Lower lobe of right lung (tissue), 2 donors: ENCODE measurements at places on chromosomes 1 and 21. TPM values are rescaled to one million over a fixed set of nuclear protein-coding genes. Genes with fewer than 3 reads are reported as not detected.

DNA sequence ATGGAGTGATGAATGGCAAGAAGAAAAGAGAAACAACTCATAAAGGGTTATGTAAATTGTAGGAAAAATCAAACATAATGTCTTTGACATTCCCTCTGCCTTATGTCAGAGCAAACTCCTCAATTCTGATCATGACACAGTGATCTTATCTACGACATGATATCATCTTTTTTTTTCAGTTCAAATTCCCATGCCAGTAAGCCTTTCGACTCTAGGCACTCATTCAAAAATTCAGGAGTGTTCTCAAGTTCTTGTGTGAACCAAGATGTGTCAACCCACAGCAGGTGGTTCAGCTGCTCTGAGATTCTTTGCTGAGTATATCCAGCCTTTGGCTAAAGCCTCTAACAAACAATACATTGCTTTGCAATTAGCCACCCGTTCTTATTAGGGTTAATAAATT lies 97.1 kb upstream of the ESRRG start:
- no peak for DNase-seq

Gene KCNK2
- total RNA-seq, result not detected

Gene RUNX3
- 13.1 TPM for total RNA-seq

Gene TMPRSS3
- 3.8 TPM for total RNA-seq

- DNase-seq, result no peak
Observed at GRCh38 chr1:116255486-116256285, 117.4 kb upstream of the ATP1A1 start.

DNA sequence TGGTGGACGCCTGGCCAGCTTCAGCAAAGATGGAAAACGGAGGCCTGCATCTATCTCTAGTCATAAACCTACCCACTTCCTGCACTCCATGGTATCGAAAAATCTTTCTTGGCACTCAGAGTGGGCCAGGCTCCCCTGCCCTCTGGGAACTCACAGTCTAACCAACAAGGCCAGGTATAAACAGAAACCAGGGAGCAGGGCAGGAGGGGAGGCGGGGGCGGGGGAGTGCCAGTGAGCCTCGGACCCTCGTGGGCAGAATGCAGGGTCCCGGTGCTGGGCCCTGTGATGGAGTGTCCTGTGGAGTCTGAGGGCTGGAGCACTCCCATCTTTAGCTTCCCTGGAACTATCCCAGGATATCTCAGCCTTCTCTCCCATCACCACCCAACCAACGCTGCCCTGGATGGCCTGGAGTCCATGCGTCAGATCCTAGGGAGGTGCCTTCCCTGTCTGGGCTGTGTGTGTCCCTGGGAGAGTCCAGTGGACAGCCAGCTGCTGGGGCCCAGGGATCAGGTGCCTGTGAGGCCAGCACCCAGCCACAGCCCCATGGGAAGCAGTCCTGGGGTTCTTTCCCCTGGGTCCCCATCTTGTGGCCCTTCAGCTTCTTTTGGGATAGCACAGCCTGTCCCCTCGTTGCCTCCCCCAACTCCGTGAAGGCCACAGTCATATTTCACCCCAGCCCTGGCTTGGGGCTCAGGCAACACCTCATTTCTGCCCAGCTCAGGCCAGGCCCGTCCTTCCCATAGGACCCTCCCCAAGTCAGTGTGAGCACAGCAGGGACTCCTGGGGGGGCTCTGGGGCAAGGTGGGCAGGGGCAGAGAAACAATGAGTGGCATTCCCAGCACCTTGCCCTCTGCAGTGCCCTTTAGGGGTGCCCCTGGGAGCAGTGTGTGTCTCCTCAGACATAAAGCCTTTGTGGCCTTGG lies 1.1 kb upstream of the EPS8L3 start:
- peak; percentile 19 for DNase-seq

DNA sequence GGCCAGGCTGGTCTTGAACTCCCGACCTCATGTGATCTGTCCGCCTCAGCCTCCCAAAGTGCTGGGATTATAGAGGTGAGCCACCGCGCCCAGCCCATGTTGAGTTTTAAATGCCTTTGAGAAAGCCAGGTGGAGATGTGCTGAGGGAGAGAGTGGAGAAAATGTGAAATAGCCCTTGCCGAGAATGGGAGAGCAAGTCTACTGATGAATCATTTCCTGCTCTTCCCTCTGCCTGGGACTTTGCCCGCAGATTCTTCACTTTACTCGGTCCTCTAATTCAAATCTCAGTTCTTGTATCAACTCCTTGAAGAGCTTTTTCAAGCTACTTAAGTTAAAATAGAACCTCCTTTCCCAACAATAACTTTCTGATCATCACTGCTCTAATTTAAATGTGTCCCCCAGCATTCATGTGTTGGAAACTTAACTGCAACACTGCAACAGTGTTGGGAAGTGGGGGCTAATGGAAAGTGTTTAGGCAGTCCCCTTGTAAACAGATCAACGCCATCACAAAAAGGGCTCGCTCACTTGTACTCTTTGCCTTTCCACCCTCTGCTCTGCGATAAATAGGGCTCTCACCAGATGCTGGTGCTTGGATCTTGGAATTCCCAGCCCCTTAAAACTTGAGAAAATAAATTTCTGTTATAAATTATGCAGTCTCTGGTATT lies 27.8 kb downstream of the OSBPL9 start:
- DNase-seq, result no peak

Gene PCBP3
- total RNA-seq, result 4.5 TPM

DNA sequence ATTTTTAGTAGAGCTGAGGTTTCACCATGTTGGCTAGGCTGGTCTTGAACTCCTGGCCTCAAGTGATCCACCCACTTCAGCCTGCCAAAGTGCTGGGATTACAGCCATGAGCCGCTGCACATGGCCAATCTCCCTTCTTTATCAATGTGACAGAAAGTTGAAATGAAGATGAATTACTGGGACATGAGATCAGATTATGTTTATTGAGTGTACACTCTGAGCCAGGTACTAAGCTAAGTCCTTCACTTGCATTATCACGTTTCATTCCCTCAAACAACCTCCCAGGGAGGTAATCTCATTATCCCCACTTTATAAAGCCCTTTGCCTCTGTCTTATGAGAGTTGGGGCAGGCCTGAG lies 6.3 kb upstream of the CHI3L2 start:
- DNase-seq, result no peak

DNA sequence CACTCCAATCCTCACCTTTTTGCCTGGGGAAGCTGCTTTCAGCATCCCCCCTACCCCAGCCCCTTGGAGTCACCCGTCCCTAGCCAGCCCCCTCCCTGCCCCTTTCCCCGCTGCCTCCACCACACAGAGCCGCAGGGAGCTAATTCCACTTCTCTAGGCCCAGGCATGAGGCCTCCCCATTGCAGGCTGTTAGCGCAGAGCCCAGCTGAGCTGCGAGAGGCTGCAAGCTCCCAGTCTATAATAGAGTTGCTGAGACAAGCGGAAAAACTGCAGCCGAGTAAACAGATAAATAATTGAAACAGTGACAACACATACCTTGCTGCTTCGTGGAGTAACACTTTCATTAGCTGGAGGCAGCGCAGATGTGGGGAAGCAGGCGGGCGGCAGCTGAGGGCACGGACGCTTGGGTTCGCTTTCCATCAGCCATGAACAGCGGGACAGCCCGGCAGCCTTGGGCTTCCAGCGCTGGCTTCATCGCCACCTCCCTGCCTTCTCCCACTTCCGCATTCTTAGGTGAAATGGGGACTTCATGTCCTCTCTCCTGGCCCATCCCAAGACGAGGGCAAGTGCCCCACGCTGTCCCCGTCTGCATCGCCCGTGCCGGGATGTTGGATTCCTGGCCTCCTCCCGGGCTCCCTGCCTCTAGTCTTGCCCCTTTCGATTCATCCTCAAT lies 183.3 kb downstream of the IGSF21 start:
- no peak for DNase-seq

Gene CYP4A22
- total RNA-seq, result not detected

DNA sequence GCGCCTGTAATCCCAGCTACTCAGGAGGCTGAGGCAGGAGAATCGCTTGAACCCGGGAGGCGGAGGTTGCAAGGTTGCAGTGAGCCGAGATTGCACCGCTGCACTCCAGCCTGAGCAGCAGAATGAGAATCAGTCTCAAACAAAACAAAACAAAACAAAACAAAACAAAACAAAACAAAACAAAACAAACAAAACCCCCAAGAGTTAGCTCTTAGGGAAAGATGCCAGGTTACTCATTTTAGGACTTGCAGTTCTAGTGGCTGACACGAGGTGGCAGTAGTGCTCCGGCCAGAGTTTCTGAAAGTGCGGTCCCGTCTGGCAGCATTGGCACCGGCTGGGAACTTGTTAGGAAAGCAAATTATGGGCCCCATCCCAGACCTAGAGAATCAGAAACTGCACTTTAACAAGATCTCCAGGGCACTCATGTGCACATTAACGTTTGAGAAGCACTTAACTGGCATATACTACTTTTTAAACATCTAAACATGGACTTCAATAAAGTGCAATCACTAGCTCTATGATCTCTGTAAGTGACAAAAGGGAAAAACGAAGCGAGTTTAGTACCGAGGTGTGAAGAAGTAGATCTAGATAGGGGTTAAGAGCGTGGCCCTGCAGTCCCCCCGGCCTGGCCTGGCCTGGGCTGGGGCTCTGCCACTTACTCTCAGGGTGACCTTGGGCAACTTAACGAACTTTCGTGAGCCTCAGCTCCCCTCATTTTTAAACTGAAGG lies 41.9 kb upstream of the TNFRSF1B start:
- DNase-seq, result peak; percentile 85

Gene TLR5
- total RNA-seq, result 26.6 TPM

Gene CFH
- 69.6 TPM for total RNA-seq

GRCh38 chr1:201964261-201964660 lies 9.0 kb downstream of the TIMM17A start:
- DNase-seq, result no peak

Gene AQP10
- total RNA-seq, result 0.47 TPM

GRCh38 chr1:229037806-229038405 lies 233.0 kb upstream of the RAB4A start:
- DNase-seq, result no peak

DNA sequence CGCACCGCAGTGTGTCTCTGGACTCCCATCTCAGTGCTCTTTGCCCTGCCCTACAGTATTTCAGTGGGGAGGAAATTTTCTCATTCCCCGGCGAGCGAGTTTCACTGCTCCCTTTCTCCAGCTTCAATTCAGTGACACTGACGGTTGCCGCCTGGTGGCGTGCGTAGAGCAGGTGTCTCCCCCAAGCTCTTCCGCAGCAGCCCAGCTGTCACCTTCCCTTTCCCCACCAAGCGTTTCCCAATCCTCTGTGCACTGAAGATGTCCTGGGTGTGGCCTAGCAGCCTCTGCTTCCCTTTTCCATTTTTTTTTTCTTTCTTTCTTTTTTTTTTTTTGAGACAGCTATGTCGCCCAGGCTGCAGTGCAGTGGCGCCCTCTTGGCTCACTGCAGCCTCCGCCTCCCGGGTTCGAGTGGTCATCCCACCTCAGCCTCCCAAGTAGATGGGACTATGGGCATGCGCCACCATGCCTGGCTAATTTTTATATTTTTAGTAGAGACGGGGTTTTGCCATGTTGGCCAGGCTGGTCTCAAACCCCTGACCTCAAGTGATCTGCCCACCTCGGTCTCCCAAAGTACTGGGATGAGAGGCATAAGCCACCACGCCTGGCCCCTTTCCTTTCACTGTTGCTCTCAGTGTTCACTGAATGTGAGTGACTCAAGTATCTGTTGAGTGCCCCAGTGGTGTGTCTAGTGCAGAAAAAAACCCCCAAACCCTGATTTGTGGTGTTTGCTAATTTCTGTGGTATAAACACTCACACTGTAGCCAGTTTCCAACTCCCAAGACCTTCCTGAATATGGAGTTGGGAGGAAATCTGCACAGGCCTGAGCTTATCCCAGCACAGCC lies 30.1 kb downstream of the TNFRSF1B start:
- DNase-seq, result peak; percentile 82

GRCh38 chr1:25933479-25934365 lies 27.5 kb upstream of the STMN1 start:
- DNase-seq, result no peak
